ENCODE measurements at places on chromosomes 5 and 9. TPM values are rescaled to one million over a fixed set of nuclear protein-coding genes. Genes with fewer than 3 reads are reported as not detected.

DNA sequence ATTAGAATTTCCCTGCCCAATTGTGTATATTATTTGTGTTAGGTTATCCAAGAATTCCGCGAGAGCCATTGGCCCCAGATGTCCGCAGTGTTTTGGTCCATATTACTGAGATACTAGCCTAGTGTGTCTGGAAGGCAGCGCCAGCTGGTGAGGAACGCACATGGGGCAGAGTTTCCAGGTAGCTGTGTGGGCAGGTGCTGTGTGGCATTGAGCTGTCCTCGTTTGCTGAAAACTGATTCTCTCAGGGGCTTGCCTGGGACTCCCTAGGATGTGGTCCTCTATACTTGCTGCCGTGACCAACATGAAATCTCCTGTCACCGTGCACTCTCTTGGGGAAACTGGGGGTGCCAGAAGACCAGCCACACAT, 288.7 kb downstream of the FANCC start:
- no peak for DNase-seq

The ASPN gene
- 0.40 TPM for total RNA-seq

The MEIKIN gene
- total RNA-seq, result not detected

The PCDHB15 gene
- 11.3 TPM for total RNA-seq

DNA sequence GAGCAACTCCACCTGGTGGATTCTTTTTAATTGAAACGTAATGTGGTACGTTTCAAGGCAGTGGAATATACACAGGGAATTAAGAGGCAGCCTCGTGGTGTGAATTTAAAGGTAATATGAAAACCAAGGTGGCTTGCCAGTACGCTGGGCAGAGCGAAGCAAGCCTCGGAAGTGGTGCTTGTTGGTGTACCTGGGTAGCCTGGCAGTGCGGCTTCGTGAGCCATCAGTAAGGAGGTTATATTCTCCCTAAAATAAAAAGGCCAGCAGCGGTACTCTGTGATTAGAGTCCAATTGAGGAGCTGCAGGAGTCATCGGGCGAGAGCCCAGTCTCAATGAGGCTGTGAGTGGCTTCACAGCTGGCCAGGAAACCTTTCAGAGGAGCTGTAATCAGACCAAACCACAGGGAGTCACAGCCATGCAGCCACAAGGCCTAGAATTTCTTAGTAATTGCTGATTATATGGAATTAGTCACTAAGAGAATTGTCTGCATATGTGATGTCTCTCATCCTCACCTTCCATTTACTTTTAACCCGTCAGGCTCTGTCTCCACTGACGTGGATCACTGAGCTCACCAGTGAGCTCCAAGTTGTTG, 57.7 kb downstream of the DCP2 start:
- DNase-seq, result no peak
